Activated CD4-positive, CD25-positive, alpha-beta regulatory T cell (primary cell): ENCODE measurements at places on chromosomes 12 and 14.

GRCh38 chr12:71063087-71063486, 94.7 kb downstream of the TSPAN8 start:
- no peak for DNase-seq

DNA sequence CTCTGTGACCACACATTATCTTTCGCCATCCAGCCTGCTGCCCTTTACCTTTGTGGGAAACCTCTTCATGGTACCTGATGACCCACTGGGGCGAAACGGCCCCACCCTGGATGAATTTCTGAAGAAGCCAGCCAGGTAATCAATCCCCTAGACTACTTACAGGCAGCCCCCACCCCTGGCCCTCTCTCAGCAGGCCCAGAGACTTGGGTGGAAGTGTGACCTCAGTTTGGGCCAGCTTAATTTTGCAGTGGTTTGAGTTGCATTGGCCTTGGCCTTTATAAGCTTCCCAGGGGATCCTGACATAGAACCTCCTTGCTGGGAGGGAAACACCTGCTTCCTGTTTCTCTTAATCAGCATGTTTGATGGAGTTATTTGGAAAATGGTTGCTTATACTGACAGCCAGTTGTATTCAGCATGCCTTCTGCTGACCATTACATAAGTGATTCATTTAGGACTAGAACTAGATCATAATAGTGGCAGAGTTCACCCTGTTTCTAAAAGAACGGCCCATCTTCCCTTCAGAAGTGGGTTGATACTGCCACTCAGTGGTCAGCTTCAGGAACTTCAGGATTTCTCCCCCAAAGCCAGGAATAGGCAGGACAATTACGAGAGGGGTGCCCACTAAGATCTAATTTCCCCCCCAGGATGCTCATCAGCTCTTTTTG, 6.1 kb downstream of the SDR39U1 start:
- no peak for DNase-seq

DNA sequence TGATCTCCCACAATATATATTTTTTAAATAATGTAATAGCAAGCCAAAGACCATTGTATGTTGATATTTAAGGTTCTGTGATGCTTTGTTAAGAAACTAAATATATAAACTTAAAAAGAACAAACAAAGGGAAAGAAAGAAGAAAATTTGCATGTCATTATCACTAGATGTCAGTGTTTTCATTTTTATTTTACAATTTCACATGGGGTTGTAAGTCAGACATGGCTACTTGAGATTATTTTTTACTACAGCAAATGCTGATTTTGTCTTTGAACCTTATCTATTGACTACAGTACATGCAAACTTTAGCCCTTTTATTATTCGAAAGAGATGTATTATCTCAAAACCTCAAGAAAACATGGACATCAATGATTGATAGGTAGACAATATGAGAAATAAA, 36.1 kb downstream of the SLCO1C1 start:
- DNase-seq: no peak

GRCh38 chr12:7197841-7198240, 8.4 kb downstream of the PEX5 start:
- no peak for DNase-seq

DNA sequence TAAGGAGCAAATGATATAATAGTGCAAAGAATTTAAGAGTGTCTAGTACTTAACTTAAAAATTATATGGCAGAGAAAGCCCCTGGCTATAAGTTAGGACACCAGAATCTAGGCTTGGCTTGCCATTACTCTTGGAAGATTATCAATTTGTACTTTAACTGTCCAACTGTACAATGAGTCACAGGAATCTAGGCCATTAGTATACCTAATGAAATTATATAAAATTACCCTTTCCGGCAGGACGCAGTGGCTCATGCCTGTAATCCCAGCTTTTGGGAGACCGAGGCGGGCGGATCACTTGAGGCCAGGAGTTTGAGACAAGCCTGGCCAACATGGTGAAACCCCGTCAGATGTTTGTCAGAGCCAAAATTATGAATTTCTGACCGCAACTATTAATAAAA, 691 bp upstream of the OR6S1 start:
- DNase-seq: no peak

DNA sequence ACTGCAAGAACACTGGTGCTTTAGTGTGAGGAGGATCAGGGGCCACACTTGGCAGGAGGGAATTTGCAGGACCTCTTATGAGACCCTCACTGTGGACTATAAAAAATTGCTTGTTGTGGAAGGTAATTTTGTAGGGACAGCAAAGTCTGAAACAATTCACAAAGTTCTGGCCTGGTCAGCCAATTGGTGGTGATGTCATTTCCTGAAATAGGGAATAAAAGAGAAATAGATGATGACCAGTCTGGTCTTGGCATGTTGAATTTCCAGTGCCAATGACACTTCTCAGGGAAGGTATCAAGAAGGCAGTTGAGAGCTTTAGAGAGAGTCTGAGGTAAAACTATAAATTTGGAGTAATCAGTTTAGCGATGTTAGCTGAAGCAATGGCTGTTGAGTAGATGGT, 129.3 kb upstream of the LMNTD1 start:
- no peak for DNase-seq

GRCh38 chr12:127881371-127882140, 385.4 kb upstream of the TMEM132C start:
- DNase-seq: no peak

DNA sequence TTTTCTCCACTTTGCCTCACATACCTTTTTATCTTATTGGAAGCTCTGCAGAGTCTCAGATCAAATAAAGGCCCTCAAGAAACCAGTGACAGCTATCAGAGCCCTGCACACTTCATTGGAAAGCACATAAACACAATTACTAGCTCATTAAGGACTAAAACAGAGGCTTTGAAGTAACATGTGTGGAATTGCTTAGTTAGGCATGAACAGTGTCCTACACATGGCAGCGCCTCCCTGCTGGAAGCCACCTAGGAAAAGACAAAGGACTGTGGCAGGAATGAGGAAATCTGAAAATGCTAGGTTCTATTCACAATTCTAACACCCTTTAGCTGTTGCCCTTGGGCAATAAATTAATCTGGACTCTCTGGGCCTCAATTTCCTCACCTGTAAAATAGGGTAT, 89.4 kb downstream of the SUDS3 start:
- no peak for DNase-seq

DNA sequence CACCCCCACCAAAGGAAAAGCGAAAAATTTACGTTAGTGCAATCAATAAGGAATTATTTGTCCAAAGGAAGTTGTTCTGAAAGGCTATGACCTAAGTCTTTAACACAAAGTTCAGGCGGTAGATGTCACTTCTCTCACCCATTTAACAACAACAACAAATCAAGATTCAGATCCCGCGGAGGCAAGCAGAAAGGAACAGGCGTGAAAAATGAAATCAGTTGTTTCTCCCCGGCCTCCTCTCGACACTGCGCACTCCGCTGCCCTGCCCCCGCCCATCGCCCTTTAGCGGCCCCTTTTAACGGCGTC, 1.4 kb downstream of the DENND5B start:
- DNase-seq: no peak
